ENCODE measurements at places on chromosomes 4 and X.

DNA sequence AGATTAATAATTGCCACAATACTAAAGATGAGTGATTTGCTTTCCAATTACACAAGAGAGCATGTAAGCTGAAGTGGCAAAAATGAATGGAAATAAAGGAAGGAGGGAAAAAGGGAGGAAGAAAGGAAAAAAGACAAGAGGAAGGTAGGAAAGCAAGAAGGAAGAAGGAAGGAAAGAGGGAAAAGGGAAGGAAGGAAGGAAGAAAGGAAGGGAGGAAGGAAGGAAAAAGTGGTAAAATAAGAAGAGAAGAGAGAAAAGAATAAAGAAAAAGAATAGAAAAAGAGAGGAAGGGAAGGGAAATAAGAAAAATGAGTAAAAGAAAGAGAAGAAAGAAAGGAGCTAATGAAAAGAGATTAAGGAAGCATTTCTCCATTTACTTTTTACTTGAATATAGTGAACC, 4.6 kb downstream of the NDST4 start:
- no peak for DNase-seq

DNA sequence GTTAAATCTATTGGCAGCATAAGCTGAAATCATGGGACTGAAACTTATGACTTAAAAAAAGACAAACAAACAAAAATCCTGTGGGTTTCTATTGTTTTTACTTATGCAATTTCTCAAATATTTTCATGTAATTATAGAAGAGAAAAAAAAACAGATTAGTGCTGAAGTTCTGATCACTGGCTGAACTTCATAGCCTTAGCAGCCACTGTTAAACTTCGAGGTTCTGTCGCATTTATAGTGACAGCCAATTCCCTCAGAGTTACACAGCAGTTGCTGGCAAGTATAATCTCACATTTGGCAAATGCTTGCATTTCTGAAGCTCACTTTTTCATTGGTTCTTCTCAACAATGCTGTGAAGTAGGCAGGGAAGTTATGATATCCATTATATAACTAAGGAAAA, 748.9 kb upstream of the MAGEB2 start:
- DNase-seq = no peak

GRCh38 chr4:149223659-149224058, 592.0 kb downstream of the IQCM start:
- DNase-seq = no peak

- DNase-seq = no peak
Measured at GRCh38 chrX:139758809-139759208, 50.8 kb upstream of the MCF2 start.

DNA sequence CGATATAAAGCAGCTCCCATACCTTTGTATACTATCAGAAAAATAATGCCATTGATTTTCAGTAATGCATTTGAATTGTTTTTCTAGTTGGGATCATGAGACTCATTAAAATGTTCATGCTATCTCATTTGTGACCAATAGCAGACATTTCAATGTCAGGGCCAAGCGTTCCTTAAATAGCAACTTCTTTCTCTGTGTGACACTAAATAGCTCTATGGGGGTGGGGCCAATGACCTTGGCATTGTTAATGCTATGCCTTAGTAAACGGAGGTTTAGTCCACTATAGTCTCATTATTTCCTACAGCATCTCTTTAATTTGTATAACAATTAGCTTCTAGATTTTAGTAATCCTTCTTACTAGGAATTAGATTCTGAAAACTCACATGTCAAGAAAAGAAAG, 48.6 kb upstream of the ARHGAP24 start:
- DNase-seq = no peak

GRCh38 chrX:9357518-9358114, 107.2 kb upstream of the TBL1X start:
- DNase-seq = no peak

DNA sequence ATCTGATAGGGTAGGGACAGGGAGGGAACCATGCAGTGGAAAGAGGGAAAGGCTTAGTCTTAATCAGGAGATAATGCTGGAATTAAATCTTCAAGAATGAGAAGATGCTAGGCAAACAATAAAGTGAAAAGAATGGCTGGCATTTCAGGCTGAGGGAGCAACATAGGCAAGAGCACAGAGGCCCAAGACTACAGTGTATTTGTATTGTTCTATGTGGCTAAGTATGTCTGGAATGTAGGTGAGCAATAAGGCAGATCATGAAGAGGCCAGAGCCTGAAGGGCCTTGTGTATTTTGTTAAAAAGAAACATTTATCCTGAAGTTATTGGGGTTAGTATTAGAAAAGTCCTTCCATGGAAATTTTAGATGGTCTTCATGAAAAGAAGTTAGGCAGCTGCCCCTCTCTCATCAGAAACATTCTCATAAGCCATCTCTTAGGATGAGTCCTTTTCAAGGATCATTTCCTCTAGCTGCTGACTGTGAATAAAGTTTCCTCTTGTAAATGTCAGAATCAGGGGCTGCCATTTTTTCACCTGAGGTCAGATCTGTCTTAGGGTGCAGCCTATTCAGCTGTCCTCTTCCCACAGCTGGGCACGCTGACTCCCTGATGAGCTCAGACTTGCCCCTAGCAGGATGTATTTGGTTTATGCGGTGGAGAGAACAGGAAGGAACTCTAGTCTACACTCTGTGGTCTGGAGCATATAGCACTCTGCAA, 46.3 kb downstream of the ATP10D start:
- no peak for DNase-seq

DNA sequence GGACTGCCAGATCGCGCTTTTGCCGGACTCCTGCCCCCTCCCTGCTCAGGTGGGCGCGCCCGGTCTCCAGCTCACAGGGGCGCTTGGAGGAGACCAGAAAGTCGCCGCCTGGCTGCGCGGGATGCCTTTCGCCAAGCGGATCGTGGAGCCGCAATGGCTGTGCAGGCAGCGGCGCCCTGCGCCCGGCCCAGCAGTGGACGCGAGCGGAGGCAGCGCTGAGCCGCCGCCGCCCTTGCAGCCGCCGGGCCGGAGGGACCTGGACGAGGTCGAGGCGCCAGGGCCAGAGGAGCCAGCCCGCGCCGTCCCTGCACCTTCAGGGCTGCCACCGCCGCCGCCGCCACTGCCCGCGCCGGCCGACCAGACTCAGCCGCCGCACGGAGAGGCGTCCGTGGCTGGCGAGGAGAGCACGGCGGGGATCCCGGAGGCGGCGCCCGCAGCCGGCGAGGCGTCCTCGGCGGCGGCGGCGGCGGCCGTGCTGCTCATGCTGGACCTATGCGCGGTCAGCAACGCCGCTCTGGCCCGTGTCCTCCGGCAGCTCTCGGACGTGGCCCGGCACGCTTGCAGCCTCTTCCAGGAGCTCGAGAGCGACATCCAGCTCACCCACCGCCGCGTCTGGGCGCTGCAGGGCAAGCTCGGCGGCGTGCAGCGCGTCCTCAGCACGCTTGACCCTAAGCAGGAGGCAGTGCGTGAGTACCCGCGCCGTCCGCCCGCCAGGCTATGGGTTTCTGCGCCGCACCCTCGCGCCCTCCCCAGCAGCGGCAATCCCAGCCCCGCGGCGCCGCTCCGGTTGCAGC, 834 bp downstream of the NHS start:
- DNase-seq = no peak

DNA sequence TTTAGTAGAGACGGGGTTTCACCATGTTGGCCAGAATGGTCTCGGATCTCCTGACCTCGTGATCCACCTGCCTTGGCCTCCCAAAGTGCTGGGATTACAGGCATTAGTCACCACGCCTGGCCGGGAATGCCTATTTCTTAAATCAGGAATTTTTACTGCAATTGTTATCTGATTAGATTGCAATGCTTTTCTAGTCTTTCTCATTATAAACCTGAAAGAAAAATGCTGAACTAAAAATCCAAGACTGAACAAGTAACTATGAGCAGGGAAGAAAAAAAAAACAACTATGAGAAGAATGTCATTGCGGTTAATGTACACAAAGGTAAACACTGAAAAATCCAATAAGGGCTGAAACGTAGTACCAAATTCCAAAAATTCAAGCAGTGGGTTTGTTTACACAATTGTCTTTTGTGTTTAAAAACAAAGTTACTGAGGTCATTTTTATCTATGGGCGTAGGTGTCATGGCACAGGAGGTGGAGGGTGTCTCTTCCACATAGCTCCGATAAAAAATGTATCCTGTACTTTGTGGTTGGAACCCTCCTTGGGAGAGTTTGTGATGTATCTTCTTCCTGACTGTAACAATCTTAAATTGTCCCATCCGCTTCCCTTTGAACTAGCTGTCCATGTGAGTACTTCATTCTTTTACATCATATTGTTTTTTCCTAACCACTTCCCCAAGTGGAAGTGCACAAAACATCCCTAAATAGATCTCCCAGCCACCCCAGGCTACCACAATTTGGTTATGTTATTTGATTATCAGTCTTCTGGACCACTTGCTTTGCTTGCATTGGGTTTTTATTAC, 11.1 kb upstream of the TMEM156 start:
- no peak for DNase-seq

DNA sequence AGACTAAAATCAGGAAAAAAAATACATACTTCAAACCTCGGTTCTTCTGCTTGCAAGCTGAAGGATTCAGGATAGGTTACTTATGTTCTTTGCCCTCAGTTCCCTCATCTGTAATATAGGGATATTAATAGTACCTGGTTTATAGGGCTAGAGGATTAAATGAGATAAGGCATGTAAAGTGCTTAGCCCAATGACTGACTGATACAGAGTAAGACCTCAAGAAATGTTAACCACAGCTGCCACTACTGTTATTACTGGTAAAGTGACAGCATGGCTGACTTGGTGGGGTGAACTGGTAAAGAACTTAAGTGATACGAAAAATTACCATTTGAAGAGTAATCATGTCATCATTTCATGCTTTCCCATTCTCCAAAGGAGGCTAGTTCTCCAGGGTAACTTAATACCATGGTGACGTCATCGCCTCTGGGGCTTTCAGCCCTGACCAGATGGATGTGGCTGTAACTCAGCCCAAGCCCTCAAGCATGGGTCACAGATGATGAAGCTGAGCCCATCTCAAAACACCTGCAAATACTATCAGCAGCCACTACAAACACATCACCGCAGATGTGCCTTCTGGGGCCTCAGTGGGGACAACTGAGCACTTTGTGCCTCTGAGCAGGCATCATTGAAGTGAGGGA, 44.5 kb upstream of the SCML1 start:
- no peak for DNase-seq

DNA sequence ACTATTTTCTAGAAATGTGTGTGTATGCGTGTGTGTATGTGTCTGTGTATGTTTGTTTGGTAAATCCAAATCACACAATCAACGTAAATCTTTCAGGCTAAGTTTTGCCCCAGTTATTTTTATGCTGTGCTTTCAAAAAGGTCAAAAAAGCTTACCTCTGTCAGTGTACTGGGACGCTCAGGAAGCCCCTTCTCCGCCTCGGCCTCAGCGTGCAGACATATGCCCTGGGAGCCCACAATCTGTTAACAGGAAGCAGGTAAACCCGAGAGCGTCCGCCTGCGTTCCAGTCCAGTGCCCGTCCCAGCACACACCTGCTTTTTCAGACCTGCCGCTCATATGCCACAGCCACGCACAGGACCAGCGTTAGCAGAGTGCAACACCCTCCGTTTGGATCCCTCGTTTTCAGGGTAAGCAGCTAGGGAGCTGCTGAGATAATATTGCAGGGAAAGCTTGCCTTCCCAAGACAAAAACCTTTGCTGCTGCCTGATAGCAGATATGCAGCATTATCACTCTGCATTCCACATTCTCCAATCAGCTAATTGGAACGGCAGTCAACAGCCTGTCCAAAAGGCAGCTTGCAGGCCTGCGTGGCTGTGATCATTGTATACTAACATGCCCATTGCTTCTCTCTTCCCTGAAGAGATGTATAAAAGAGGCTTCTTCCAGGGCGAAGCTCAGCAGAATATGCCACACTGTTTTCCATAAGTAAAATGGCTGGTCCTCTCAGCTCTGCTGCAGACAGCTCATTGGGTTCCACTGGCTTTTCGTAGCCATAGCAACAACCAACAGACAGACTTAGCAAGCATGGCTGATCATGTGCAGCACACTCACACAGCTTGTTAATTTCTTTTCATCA, at the start of gene SORBS2:
SORBS2 (minus strand) TSS at position 686 of the 856 bp plus-strand sequence. CDS start 121,623 bp downstream, outside the sequence.
- peak; percentile 12 for DNase-seq

DNA sequence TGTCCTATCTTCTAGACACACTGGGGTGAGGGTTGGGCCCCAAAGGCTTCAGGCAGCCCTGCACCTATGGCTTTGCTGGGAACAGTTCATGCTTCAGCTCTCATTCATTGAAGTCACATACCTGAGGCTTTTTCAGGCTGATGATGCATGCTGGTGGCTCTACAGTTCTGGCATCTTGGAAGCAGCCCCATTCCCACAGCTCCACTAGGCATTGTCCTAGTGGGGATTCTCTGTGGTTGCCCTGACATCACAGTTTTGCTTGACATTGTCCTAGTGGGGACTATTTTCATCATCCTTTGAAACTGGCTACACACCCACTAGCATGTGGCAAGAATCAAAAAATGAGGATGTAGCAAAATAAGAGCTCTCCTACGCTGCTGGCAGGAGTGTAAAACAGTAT, 37.7 kb upstream of the C4orf17 start:
- DNase-seq = no peak

DNA sequence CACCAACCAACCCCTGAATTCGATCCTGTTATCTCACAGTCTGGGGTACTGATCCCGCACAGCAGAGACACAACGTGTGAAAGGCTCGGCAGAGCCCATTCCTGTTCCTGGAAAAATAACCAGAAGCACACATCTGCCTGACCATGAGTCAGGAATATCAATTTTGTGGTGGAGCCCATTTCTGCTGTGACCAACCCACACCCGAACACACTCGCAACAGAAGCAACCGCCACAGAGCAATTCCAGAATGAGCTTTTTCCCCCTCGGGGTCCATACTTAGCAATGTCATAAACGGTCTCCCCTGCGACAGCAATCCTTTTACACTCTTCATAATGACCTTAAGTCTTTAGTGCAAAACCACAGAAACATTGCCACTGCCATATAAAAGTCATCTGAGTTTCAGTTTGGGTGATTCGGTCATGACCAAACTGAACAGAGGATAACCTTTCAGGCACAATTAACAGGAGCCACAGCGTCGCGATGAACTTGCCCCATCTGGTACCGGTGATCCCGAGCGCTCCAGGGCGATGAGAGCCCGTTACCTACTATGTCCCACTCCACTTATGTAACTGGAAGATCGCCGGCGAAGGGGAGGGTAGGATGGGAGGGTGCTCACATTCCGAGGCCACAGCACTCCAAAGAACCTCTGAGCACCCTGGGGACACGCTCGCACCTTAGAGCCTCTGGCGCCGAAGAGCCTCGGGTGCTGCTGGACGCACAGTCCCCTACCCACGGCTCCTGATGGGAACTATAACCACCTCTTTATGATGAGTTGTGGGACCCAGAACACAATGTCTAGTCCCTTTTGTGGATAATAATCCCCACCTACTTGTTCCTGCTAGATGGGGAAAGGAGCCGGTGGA, 1.1 kb downstream of the MECP2 start:
- DNase-seq = no peak

Measured in HuH-7 (cell line).